ENCODE measurements at places on chromosomes 1 and 21.

DNA sequence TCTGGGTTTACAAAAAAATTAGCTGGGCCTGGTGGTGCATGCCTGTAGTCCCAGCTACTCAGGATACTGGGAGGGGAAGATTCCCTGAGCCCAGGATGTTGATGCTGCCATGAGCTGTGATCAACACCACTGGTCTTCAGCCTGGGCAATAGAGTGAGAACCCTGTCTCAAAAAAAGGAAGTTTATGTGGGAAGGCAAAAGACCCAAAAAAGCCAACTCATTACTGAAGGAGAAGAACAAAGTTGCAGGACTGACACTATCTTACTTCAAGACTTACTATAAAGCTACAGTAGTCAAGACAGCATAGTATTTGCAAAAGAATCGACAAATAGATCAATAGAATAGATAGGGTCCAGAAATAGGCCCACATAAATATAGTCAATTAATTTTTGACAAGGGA lies 9.2 kb upstream of the PTGS2 start:
- no peak for DNase-seq

GRCh38 chr1:115445090-115445489 lies 107.0 kb upstream of the NGF start:
- no peak for DNase-seq

DNA sequence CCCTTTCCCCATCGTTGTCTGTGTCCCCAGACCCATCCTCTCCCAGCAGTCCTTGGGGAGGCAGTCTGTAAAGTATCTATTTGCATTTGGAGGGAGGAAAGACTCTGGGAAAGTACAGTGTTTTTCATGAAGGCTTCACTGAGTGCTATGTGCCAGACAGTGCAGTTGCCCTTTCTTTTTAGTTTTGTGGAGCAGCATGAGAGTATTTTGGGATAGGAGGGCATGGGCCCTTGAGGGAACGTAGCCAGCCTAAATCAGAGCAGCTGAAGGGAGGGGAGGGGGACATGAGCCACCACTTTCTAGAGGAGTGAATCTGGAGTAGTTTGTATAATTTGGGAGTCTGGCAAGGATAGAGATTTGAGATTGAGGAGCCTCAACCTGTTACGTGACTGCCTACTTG lies 404.0 kb upstream of the KAZN start:
- DNase-seq: no peak

DNA sequence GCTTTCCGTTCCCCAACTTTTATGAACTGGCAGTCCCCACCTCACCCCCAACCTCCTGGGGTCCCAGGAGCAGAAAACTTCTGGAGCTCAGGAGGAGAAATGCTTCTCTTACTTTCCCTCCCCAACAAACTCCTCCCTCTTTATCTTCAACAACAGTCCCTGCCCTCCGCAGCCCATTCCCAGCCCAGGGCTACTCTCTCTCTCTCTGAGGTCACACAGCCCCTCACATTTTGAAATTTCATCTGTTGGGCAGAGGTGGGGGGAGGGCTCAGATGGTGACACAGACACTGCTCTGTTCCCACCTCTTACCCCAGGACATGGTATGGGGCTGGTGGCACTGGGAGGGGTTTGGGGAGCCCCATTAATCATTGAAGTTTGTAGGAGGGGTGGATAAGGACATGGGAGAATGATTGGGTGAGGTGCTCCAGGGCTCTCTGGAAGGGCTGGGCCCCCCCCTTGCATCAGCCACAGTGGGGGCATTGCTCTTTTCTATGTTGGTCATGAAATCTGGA lies 6.0 kb downstream of the PIK3CD start:
- no peak for DNase-seq

GRCh38 chr1:223341121-223341520 lies 22.9 kb downstream of the SUSD4 start:
- no peak for DNase-seq

GRCh38 chr1:248613742-248614141 lies 16.2 kb upstream of the OR2T10 start:
- no peak for DNase-seq

DNA sequence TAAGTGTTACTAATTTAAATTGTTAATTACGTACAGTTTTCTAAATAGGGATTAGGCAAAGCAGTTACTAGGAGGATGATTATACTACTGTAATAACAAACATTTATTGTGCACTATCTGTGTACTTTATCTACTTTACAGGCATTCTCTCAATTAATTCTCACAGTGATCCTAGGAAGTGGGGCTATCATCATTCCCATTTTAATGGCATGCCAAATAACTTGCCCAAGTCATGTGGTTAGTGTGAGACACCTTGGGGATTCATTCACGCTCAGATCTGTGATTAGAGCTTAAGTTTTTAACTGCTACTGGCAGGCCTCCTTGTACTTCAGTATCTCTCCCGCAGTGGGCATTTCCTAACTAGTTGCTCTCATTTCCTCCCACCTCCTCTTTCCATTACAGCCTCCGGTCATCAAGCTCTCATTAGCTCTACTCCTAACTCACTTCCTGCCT lies 11.5 kb downstream of the PHLDA3 start:
- DNase-seq: no peak

DNA sequence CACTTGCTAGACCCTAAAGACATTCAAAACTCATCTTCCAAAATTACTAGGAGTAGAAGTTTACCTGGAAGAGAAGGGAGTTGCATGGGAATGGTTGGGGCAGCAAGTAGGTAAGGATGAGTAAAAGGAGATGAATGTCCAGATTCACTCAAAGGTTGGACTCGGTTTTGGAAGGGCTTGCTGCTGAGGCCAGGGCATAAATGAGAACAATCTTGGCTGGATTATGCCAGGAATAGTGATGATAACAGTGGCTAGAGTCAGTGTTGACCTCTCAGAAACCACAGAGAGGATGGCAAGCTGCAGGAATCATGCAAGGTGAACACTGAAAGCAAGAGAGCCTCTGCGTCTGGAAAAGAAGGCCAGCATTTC lies 43.4 kb downstream of the C8A start:
- DNase-seq: no peak

GRCh38 chr1:42336978-42337377 lies 1.9 kb upstream of the FOXJ3 start:
- no peak for DNase-seq

- no peak for DNase-seq
These were observed 199.3 kb upstream of the JUN start for GRCh38 chr1:58983162-58983561.

GRCh38 chr1:224189561-224189960 lies 6.5 kb downstream of the DEGS1 start:
- no peak for DNase-seq

- DNase-seq: no peak
These were observed 353.4 kb upstream of the PLXNA2 start for GRCh38 chr1:208597571-208597970.

- peak; percentile 66 for DNase-seq
These were observed 70.0 kb downstream of the LUZP1 start for GRCh38 chr1:23098463-23099170.

- DNase-seq: no peak
These were observed 75.9 kb downstream of the NOS1AP start for GRCh38 chr1:162145280-162145965.

GRCh38 chr1:83682132-83682531 lies 316.8 kb downstream of the TTLL7 start:
- no peak for DNase-seq

DNA sequence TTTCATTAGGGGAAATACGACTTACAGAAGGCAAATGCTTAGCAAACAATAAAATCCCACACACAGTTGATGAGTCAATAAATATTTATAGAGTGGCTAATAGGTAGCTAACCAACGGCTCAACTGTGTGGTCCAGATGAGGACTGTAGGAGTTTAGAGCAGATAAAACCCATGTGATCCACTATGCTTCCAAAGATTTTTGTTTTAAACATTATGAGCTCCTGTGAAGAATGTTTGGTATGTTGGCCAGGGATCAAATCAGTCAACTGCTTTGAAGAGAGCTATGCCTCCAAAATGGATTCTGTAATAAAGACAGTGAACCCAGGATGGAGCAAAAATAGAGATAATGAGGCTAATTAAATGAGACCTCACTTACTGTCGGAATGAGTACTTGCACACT lies 72.3 kb upstream of the COL11A1 start:
- DNase-seq: no peak

GRCh38 chr1:174713796-174714195 lies 266.0 kb downstream of the GPR52 start:
- DNase-seq: no peak

DNA sequence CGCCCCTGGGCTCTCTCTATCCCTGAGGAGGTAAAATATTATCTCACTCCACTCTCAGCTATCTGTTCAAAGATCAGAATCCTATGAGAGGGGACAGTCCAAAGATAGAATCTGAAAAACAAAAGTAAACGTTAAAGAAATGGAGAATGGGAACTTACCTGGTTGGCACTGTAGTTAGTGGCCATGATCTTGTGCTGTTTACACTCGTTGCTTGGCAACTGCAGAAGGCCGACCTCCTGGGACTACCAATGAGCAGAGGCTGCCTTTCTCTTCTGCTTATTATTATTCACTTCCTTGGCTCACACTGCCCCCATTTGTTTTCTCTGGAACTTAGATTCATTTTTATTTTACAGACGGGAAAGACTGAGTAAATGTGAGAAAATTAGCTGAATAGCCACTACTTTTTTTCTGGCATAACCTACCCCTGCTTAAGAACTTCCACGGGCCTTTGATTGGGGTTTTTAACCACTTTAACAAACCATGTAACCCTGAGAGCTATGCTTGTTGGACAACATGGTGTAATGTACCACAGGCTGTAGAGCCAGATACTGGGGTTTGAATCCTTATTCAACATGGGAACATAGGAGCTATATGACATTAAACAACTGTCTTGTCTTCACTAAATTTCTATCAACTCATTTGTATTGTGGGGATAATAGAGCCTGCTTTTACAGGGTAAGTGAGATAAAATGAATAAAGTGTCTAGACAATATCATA lies at the start of gene CFAP126:
CFAP126 (minus strand) TSS at position 193 of the 717 bp plus-strand sequence; CDS start at position 185, 8 bp downstream.
- peak; percentile 69 for DNase-seq

DNA sequence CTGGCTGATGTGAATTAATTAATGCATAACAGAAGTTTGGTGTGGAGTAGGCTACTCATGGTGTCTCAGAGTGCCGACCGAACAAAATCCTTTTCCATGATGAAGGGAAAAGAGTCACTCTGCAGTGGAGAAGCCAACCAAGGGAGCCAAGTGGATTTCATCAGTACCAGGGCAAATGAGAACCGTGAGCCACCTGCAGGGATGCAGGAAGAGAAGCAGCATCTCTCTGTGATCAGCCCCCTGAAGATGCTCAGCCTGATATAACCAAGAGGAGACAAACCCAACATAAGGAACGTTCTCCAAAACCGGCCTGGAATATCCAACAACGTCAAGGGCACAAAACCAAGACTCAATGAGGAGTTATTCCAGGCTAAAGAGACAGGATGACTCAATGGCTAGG lies 13.4 kb upstream of the LAPTM5 start:
- DNase-seq: no peak

DNA sequence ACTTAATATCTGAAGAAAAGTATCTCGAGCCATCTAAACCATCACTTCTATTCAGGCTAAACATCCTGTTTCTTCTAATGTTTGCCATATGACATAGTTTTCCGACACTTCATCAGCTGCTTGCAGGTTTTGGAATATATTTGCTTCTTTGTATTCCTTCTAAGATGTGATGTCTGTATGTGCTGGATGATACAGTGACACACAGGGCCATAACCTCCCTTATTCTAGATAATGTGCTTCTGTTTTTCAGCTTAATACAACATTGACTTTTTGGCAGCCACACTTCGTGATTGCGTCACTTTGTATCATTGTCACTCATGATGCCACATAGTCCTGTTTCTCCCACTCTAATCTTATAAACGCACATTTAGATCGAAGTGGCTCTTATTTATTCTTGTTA lies 156.3 kb downstream of the CRB1 start:
- DNase-seq: no peak

- DNase-seq: no peak
These were observed 70.6 kb upstream of the ST6GALNAC3 start for GRCh38 chr1:76003946-76004345.

All from suppressor macrophage treated with lipopolysaccharide for 4 hours (primary cell).